ENCODE measurements at places on chromosomes 7 and 10.

DNA sequence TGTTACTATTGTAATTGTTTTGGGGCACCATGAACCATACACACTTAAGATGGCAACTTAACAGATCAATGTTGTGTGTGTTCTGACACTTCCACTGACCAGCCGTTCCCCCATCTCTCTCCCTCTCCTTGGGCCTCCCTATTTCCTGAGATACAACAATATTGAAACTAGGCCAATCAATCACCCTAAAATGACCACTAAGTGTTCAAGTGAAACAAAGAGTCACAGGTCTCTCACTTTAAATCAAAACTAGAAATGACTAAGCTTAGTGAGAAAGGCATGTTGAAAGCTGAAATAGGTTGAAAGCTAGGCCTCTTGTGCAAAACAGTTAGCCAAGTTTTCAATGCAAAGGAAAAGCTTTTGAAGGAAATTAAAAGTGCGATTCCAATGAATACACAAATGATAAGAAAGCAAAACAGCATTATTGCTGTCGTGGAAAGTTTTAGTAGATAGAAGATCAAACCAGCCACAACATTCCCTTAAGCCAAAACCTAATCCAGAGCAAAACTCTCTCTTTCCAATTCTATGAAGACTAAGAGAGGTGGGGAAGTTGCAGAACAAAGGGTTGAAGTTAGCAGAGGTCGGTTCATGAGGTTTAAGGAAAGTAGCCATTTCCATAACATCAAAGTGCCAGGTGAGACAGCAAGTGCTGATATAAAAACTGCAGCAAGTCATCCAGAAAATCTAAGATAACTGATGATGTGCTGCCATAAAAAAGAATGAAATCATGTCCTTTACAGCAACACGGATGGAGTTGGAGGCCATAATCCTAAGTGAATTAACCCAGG is 90.6 kb downstream of the MTPN start:
- DNase-seq = no peak

DNA sequence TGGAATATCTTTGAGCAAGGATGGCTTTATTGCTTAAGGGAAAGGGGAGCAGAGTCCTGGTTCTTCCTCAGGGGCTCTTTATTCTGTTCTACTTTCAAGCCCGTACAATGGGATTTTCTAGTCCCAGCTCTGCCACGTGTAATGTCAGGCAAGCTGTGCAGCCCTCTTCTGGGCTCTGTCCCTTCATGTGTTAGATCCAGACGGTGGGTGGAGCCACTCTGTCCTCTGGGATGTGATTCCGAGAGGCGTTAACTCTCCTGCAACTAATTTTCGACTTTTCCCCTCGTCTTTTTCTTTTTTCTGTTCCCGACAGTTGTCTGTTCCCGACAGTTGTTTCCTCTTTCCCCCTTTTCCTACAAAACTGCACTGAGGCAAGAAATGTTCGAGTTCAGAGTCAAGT is 34.8 kb downstream of the FBH1 start:
- DNase-seq = no peak

- DNase-seq = no peak
Measured at GRCh38 chr10:31990937-31991336, 62.3 kb upstream of the ARHGAP12 start.

GRCh38 chr7:47938574-47939165 is 9.6 kb downstream of the PKD1L1 start:
- DNase-seq = no peak

- DNase-seq = no peak
Measured at GRCh38 chr7:43317075-43317474, 204.6 kb downstream of the HECW1 start.

GRCh38 chr10:69243817-69244216 is 23.7 kb downstream of the HKDC1 start:
- DNase-seq = no peak

DNA sequence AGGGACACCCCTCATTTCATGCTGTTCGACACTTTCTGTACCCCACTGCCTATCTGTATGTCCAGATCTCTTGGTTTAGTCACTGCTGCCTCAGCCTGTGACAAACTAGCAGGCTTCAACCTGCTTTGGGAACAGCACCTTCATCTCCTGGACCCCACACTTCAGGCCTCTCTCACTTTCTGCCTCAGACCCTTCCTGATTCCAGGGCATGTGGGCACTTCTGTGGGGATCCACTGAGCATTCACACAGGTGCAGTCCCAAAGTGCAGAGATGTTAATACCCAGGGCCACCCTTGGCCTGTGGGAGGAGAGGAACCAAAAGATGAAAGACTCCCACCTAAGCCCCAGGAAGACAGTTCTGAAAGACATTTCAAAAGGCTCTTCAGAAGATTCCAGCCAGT is 29.4 kb upstream of the C10orf71 start:
- DNase-seq = no peak

DNA sequence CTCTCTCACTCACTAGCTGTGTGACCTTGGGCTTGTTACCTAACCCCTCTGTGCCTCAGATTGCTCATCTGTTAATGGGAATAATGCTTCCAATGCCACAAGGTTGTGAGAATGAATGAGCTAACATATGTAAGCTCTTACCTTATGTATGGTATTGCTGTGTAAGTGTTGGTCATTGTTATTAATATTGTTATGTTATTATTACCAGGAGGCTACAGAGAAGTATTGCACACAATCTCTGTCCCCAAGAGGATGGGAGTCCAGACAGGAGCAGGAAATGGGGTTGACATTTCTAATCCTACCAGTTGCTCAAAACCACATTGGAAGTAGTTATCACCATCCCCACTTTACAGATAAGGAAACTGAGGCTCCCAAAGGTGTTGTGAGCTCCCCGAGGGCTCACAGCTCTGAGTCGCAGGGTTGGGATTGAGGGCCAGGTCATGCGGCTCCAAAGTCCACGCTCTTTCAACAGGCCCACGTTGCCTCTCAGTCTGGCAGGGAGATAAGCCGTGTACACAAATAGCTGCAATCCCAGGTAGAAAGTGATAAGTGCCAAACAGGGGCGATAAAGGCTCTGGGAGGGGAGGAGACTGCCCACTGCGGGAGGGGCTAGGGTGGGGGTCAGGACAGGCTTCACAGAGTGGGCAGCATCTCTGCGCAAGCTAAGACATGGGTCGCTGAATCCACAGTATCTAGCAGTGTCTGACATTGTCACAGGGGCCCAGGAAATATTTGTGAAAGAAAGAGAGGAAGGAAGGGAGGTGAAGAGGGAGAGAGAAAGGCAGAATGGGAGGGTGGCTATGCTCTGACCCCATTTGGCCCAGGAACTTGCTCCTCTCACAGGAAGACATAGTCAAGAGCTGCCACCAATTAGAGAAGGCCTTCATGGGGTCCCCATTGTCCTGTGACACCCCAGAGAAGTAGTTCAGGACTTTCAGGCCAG is 9.6 kb upstream of the ZMIZ1 start:
- DNase-seq = no peak

- no peak for DNase-seq
Measured at GRCh38 chr10:22381262-22381661, 36.0 kb downstream of the SPAG6 start.

GRCh38 chr10:112949875-112950507 is at the start of gene TCF7L2:
Gene TCF7L2, plus strand, starts transcription at chr10:112950247. Its CDS starts 510 bp downstream, at chr10:112950757.
- peak; percentile 92 for DNase-seq

DNA sequence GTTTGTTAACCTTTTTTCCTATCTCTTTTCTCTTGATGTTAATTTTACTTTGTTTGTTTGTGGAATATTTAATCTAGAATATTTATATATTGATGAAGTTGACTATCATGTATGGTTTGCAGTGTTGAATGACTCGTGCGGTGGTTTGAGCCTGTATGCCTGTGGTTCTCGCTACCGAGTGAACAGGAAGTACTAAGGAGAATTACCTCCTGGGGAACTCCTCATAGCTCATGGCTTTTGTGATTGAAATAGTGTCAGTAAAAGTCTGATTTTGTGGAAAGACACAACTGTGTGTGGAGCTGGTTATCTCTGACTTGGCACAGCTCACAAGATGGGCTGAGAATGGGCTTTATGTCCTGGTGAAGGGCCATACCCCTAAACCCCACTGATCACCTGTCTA is 498.6 kb downstream of the GLRX3 start:
- DNase-seq = no peak

- DNase-seq = no peak
Measured at GRCh38 chr7:23349484-23350157, 50.5 kb downstream of the MALSU1 start.

DNA sequence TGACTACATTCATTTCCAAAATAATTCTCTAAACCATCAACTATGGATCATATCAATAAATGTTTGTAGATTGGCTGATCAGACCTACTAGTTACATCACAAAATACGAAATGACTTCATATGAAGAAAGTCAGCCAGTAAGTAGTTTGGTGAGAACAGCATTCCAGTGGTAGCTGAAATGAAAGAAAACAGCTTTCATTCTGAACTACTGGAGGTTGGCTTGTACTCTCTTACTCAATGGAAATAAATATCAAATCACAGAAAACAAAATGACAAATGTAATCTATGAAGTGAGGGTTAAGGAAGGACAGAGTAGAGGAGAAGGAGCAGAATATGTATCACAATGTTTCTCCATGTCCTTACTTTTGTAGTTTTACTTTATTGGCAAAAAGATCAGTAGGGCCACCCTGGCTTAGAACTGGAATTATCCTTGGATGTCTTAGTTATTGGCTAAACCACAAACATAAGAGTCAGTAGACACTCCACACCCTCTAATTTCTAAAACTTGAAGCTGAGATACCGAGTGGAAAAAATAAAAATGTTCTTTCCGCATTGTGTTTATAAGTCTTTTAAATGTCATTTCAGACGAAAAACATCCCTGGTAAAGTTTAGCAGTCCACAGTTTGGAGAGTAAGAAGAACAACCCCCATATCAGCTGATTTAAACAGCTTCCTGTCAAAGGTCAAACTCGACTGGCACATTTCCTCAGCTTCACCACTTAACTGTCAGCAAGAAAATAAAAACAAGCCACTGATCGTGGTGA is 74.0 kb upstream of the DGKI start:
- no peak for DNase-seq

DNA sequence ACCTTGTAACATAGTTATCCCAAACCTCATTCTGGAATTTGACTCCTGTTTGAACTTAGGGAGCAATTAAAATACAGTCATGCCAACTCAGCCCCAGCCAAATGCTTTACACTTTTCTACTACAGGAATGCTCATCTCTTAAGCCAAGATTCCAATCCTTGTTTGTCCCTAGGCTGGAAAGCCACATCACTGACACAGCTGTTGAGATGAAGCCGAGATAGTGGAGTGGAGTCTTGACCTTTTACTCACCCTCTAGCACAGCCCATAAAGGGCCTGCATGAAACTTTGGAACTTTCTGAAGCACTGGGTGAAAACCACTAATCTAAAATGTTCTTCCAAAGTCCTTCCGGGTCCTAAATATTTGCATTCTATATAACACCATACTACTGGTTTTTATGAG is 247.3 kb downstream of the ETV1 start:
- peak; percentile 29 for DNase-seq

DNA sequence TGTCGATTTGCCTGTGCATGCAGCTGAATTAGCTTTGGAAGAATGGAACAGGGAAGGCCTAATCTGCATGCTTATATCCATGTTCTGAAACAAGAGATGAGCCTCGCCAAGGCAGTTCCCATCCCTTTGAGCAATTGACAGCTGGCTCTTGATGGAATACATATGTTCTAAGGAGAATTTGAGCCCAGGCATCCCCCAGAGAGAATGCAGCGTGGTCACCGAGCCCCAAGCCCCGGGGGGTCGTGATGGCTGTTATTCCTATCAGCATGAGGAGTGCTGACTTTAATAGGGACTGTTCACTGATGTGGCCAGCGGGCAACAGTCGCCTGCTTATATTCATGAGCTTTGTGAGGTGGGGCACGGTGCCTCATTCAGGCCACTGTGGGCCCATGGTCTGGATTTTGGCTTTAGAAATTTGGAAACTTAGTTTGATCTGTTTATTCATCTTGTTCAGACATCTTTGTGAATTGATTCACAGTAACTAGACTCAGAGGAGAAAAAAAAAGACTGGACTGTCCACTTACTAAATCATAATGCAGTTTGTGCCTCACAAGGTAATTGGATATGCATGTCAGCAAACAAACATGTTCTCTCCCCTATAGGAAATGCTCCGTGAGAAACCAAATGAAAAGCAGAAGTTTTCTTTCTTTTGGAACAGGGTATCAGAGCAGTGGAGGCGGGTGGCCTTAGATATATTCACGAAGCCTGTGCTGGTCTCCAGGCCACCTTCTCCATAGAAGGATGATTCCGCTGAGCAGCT is 204.9 kb downstream of the CCDC3 start:
- no peak for DNase-seq

DNA sequence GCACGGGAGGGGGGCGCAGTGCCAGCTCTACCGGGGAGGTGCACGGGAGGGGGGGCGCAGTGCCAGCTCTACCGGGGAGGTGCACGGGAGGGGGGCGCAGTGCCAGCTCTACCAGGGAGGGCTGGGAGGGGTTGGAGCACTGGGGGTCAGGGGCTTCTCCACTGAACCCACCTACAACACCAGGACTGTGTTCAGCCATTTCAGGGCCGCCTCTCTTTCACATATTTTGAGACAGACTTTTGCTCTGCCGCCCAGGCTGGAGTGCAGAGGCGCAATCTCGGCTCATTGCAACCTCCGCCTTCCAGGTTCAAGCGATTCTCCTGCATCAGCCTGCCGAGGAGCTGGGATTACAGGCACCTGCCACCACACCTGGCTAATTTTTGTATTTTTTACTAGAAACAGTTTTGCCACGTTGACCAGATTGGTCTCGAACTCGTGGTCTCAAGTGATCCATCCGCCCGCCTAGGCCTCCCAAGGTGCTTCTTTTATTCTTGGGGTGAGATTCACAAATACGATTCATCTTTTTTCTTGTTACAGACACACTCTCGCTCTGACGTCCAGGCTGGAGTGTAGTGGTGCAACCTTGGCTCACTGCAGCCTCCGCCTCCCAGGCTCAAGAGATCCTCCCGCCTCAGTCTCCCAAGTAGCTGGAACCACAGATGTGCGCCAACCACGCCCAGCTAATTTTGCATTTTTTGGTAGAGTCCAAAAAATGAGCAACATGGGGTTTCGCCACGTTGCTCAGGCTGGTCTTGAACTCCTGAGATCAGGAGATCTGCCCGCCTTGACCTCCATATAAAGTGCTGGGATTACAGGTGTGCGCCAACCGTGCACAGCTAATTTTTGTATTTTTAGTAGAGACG is 37.0 kb downstream of the ADAP1 start:
- DNase-seq = no peak

DNA sequence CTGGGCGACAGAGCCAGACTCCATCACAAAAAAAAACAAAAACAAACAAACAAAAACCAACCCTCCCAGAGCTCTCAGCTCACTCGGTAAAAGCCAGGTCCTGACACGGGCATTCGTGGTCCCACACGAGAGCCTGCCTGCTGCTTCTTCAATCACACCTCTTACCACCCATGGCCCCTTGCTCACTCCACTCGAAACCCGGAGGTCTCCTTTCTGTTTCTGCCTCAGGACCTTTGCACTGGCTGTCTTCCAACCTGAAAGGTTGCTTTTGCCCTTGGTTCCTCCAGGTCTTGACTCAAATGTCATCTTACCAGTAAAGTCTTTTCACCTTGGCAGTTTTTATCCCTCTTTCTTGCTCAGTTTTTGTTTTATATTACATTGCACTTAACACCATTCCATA is 169.6 kb downstream of the EVX1 start:
- DNase-seq = no peak

- no peak for DNase-seq
Measured at GRCh38 chr7:155266440-155266839, 31.2 kb upstream of the INSIG1 start.

Measured in skeletal muscle cell (primary cell).